Esophagus muscularis mucosa (tissue), 4 donors: ENCODE measurements at places on chromosomes 3 and 15. TPM values are rescaled to one million over a fixed set of nuclear protein-coding genes. Genes with fewer than 3 reads are reported as not detected.
A peak's percentile ranks its signal among the peaks of the same experiment; 100 is the strongest.

- H3K27ac ChIP-seq = no peak overlapping the region
- no peaks in the 10 kb centered on the region for H3K36me3 ChIP-seq
- H3K4me3 ChIP-seq = no peak overlapping the region
- H3K4me1 ChIP-seq = peaks cover 4% of the 10 kb centered on the region
These were observed 31.3 kb upstream of the BLM start for GRCh38 chr15:90685591-90686434.

DNA sequence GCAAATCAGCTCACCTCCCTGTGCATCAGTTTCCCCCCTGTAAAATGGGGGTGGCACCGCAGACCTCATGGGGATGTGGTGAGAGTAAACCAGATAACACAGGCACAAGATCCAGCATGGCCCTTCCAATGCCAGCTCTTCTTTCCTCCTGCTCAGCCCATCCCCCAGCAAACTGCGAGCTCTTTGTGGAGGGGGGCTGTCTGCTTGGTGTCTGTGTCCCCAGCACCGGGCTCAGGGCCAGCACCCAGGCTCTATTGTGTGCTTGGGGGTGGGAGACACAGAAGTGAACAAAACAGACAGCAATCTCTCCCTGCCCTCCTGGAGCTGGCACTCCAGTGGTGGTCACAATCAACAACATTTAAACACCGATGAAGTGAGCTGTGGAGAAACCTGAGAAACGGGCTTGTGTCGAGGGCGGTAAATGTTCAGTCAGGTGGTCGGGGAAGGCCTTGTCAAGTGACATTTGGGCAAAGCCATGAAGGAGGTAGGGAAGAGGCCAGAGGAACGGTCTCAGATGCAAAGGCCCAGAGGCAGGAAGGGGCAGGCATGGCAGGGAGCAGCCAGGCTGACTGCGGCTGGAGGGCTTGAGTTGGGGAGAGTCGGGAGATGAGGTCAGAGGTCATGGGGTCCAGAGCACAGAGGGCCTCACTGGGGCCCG lies 28.4 kb downstream of the GRIP2 start:
- DNase-seq = no peak
- no peaks in the 10 kb centered on the region for H3K27me3 ChIP-seq
- H3K36me3 ChIP-seq = no peaks in the 10 kb centered on the region
- H3K4me3 ChIP-seq = no peak overlapping the region
- no peak overlapping the region for H3K27ac ChIP-seq

DNA sequence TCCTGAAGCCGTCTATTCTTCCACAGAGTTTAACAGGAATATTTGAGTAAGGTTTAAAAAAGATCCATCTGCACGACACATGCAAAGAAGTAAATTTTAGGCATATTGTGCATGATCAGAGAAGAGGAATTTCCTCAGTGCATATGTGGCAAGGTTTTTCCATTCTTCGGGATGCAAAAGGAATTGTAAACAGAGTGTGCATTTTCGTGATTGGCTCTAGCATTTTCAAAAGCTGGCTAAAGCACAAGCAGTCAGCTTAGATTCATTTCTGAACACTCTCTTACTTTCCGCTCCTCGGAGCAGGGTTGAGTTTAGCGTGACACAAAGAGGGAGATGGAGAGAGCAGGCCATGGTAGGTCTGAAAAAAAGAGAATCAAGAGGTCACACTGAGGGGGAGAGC lies 128.2 kb downstream of the ADAMTS9 start:
- H3K27me3 ChIP-seq = no peaks in the 10 kb centered on the region
- H3K4me3 ChIP-seq = no peak overlapping the region
- H3K36me3 ChIP-seq = no peaks in the 10 kb centered on the region
- H3K27ac ChIP-seq = peak overlapping the region; percentile 81
- DNase-seq = no peak

GRCh38 chr15:70701891-70702568 lies 61.3 kb downstream of the UACA start:
- H3K4me3 ChIP-seq = peak overlapping the region; percentile 38
- H3K36me3 ChIP-seq = no peaks in the 10 kb centered on the region
- H3K27ac ChIP-seq = peak overlapping the region; percentile 67
- peaks cover 54% of the 10 kb centered on the region for H3K4me1 ChIP-seq
- no peaks in the 10 kb centered on the region for H3K27me3 ChIP-seq

GRCh38 chr3:170426240-170426797 lies 7.7 kb downstream of the CLDN11 start:
- DNase-seq = no peak
- H3K36me3 ChIP-seq = no peaks in the 10 kb centered on the region
- H3K4me1 ChIP-seq = no peaks in the 10 kb centered on the region
- H3K27me3 ChIP-seq = no peaks in the 10 kb centered on the region
- no peak overlapping the region for H3K27ac ChIP-seq
- H3K4me3 ChIP-seq = no peak overlapping the region

DNA sequence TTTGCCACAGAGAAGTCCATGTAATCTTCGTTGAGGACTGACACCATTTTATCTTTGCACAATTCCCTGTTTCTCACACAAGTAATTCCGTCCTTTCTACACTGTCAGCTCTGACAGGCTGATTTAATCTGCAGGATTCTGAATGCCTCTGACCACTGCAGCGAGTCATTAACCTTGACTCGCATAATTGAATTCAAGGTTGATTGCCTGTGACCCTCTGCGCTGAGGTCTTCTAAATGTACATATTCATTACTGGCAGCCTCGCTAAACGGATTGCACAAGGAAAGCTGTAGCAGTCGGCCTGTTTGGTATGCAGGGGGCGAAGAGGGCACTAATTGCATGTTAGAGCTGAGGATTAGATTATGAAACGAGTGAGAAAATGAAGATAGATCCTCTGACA lies 147.8 kb downstream of the SHOX2 start:
- no peak for DNase-seq
- no peaks in the 10 kb centered on the region for H3K27me3 ChIP-seq
- no peak overlapping the region for H3K4me3 ChIP-seq
- H3K4me1 ChIP-seq = no peaks in the 10 kb centered on the region
- no peaks in the 10 kb centered on the region for H3K36me3 ChIP-seq

GRCh38 chr15:61195116-61196002 lies 33.7 kb downstream of the RORA start:
- H3K4me3 ChIP-seq = no peak overlapping the region
- no peaks in the 10 kb centered on the region for H3K4me1 ChIP-seq
- H3K27me3 ChIP-seq = no peaks in the 10 kb centered on the region
- DNase-seq = no peak
- H3K27ac ChIP-seq = no peak overlapping the region

DNA sequence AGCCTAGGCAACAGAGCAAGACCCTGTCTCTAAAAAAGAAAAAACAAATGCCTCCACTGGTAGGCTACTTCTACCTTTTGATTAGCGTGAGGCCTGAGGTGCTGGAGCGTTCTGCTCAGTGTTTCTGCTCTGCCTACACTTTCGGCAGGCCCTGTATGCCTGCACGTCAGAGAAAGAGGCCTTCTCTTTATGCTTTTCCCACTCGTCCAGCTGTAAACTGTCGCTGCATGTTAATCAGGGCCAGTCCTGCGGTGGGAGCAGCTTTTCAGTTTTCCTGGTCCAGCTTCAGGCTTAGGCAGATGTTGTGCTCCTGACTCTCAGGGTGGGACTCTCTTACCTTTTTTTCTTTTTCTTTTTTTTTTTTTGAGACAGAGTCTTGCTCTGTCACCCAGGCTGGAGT lies 25.3 kb downstream of the CSPG5 start:
- no peak overlapping the region for H3K4me3 ChIP-seq
- no peaks in the 10 kb centered on the region for H3K27me3 ChIP-seq
- H3K27ac ChIP-seq = no peak overlapping the region
- peaks cover 4% of the 10 kb centered on the region for H3K4me1 ChIP-seq
- no peaks in the 10 kb centered on the region for H3K36me3 ChIP-seq
- no peak for DNase-seq

GRCh38 chr15:55683376-55683775 lies 59.6 kb downstream of the PRTG start:
- H3K36me3 ChIP-seq = no peaks in the 10 kb centered on the region
- no peak overlapping the region for H3K27ac ChIP-seq
- DNase-seq = no peak

DNA sequence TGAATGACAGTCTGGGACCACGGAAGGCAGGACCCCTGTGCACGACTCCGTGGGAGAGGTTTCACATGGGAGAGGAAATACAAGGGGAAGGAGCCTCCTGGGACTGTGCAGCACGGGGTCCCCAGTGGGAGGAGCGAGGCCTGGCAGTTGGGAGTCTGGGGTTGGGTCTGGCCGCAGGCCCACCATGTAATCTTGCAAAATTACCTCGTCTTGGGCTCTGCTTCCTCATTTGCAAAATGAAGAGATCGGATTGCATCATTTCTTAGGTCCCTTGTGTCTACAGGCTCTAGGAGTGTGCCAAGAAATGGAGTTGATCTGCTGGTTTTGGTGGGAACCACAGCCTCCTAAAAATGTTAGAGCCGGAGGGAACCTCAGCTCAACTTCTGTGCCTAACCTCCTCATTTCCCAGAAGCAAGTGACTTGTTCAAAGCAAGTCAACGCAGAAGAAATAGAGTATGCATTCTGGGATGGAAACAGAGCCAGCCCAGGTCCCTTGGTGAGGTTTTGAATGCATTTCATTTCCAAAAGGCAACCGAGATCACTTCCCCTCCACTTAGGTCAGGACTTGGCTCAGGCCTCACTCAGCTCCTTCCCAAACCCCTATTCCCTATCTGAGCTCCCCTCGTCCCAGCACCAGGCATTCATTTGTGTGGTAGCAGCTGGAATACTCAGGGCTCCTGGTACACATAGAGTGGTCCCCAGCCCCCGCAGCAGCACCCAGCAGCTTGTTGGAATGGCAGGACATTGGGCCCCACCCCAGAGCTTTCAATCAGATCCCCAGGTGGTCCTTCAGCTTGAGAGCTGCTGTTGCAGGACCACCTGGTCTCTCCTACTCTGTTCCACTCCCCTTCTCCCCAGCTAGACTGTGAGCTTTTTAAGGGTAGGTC lies 267.7 kb downstream of the XXYLT1 start:
- no peak overlapping the region for H3K4me3 ChIP-seq
- H3K27ac ChIP-seq = peak overlapping the region; percentile 14
- peak; percentile 94 for DNase-seq
- H3K4me1 ChIP-seq = peaks cover 19% of the 10 kb centered on the region

GRCh38 chr3:156551261-156551660 lies 3.7 kb downstream of the SSR3 start:
- peaks cover 82% of the 10 kb centered on the region for H3K4me1 ChIP-seq
- H3K27me3 ChIP-seq = no peaks in the 10 kb centered on the region
- peak overlapping the region; percentile 17 for H3K4me3 ChIP-seq
- H3K27ac ChIP-seq = peak overlapping the region; percentile 45

GRCh38 chr15:88174571-88174970 lies 82.0 kb downstream of the NTRK3 start:
- DNase-seq = no peak
- no peak overlapping the region for H3K27ac ChIP-seq
- H3K27me3 ChIP-seq = no peaks in the 10 kb centered on the region
- no peak overlapping the region for H3K4me3 ChIP-seq
- no peaks in the 10 kb centered on the region for H3K36me3 ChIP-seq
- no peaks in the 10 kb centered on the region for H3K4me1 ChIP-seq

DNA sequence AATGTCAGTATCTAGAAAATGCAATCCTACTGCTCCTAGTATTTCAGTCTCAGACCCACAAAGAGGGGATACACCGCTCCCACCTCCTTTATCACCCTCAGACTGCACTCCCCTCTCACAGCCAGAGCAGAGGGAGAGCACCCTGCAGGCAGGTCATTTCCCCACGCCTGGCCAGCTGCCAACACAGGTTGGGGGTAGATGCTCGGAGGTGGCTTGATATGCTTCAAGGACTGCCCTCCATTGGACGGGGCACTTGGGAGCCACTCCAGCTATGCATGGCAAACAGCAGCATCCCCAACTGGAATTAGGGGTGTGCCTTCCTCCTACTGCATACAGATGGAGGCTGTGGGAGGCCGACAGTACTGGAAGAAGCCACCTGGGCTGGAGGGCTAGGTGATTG lies 41.9 kb downstream of the TMEM266 start:
- H3K4me1 ChIP-seq = no peaks in the 10 kb centered on the region
- no peak overlapping the region for H3K27ac ChIP-seq
- H3K36me3 ChIP-seq = no peaks in the 10 kb centered on the region
- DNase-seq = no peak
- H3K27me3 ChIP-seq = peaks cover 52% of the 10 kb centered on the region

GRCh38 chr3:24548278-24548677 lies 53.6 kb upstream of the THRB start:
- H3K36me3 ChIP-seq = no peaks in the 10 kb centered on the region
- no peaks in the 10 kb centered on the region for H3K27me3 ChIP-seq
- H3K4me1 ChIP-seq = peaks cover 14% of the 10 kb centered on the region
- DNase-seq = no peak
- no peak overlapping the region for H3K27ac ChIP-seq
- no peak overlapping the region for H3K4me3 ChIP-seq

DNA sequence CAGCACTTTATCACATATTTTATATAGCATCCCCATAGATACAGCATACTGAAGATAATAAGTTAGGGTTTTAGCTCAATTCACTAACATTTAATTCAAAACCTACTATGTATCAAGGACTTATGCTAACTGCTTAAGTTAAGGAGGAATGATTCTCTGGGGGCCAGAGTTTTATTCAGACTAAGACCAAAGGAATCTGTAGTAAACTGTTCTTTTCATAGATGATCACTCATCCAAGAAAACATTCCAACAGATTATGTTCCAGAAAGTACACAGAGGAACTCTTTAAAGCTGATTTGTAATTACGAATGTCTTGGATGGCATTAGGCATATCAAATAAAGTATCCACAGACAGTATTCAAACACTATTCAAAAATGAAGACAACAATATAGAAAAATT lies 226.4 kb downstream of the SCAPER start:
- H3K4me3 ChIP-seq = no peak overlapping the region
- H3K27me3 ChIP-seq = no peaks in the 10 kb centered on the region
- H3K27ac ChIP-seq = no peak overlapping the region
- H3K4me1 ChIP-seq = no peaks in the 10 kb centered on the region

- H3K27ac ChIP-seq = peak overlapping the region; percentile 90
- no peak overlapping the region for H3K4me3 ChIP-seq
- H3K36me3 ChIP-seq = no peaks in the 10 kb centered on the region
- no peaks in the 10 kb centered on the region for H3K27me3 ChIP-seq
- no peak for DNase-seq
These were observed 8.4 kb downstream of the MITF start for GRCh38 chr3:69747511-69748258.

GRCh38 chr3:96843505-96844203 lies 29.3 kb downstream of the EPHA6 start:
- no peak for DNase-seq
- no peak overlapping the region for H3K27ac ChIP-seq
- no peak overlapping the region for H3K4me3 ChIP-seq
- no peaks in the 10 kb centered on the region for H3K36me3 ChIP-seq

- H3K27me3 ChIP-seq = no peaks in the 10 kb centered on the region
These were observed 175.9 kb downstream of the CNTN4 start for GRCh38 chr3:2274526-2274925.

Gene CLRN1
- total RNA-seq = not detected

Gene ARID3B
- 6.8 TPM for total RNA-seq

Gene ERICH6
- total RNA-seq = not detected

Gene ITIH1
- not detected for total RNA-seq

Gene RNF111
- total RNA-seq = 18.0 TPM

Gene DHX30
- 54.4 TPM for total RNA-seq

Gene PLA2G4B
- 3.5 TPM for total RNA-seq

Gene RLBP1
- 0.52 TPM for total RNA-seq

Gene ADPRH
- 10.4 TPM for total RNA-seq

Gene GOLGA8T
- not detected for total RNA-seq

Gene GCSAM
- not detected for total RNA-seq

Gene CD86
- total RNA-seq = 3.9 TPM

Gene RHCG
- 1.2 TPM for total RNA-seq

Gene CCDC13
- total RNA-seq = 3.0 TPM

Gene ST8SIA2
- total RNA-seq = 0.57 TPM
